ENCODE measurements at places on chromosomes 6 and 20.

DNA sequence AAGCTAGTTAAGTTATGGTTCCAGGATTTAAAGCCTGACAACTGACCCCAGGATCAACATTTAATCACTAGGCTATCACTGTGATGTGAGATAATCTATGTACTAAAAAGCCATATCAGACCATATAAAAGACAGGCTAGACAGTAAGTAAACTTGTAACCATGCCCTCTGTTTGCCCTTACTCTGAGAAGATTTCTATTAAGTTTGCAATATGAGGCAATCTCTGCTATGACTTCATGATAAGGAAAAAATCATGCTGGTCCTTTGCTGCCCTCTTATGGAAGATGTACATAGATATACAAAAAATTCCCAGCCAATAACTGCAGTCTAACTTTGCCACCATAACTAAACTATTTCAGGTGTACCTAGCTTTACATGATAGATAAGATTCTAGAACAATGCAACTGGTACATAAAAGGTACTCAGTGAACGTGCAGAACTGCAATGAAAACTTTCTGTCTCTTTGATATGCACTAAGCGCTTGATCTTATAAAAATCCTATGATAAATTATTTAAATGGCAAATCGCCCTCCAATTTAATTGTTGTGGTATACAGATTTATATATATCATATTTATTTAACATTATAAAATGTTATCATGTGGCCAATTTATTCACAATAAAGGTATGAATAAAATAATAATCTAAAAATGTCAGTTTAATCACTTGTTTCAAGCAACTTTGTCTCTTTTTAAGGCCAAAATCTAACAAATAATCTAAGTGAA lies 70.5 kb downstream of the FAM217A start:
- H3K27me3 ChIP-seq: no peaks in the 10 kb centered on the region
- H3K36me3 ChIP-seq: peaks cover 25% of the 10 kb centered on the region
- H3K4me3 ChIP-seq: no peak overlapping the region
- peaks cover 17% of the 10 kb centered on the region for H3K4me1 ChIP-seq

- H3K4me1 ChIP-seq: peaks cover 6% of the 10 kb centered on the region
- DNase-seq: peak; percentile 38
- no peaks in the 10 kb centered on the region for H3K27me3 ChIP-seq
- H3K36me3 ChIP-seq: no peaks in the 10 kb centered on the region
- no peak overlapping the region for H3K4me3 ChIP-seq
- H3K27ac ChIP-seq: peak overlapping the region; percentile 33
Observed at GRCh38 chr6:106591111-106591825, 38.0 kb downstream of the RTN4IP1 start.

- no peak overlapping the region for H3K27ac ChIP-seq
- no peak for DNase-seq
- H3K4me1 ChIP-seq: peaks cover 10% of the 10 kb centered on the region
- no peaks in the 10 kb centered on the region for H3K27me3 ChIP-seq
- no peak overlapping the region for H3K4me3 ChIP-seq
Observed at GRCh38 chr6:37175332-37176267, 5.6 kb downstream of the PIM1 start.

DNA sequence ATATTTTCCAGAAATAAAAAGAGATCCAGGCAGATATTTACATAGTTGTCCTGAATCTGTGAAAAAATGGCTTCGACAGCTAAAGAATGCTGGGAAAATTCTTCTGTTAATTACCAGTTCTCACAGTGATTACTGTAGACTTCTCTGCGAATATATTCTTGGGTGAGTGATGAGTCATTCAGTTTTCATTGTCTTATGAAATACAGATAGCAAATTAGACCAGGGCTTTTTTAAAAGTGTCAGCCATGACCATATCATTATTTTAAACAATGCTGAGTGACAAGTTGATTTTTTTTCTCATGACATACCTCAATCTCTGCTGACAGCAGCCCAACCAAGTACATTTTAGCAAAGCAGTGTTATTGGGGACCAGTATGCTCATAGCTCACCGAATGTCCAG lies 32.8 kb downstream of the TSPYL4 start:
- H3K27me3 ChIP-seq: no peaks in the 10 kb centered on the region
- DNase-seq: peak; percentile 44
- no peak overlapping the region for H3K27ac ChIP-seq

DNA sequence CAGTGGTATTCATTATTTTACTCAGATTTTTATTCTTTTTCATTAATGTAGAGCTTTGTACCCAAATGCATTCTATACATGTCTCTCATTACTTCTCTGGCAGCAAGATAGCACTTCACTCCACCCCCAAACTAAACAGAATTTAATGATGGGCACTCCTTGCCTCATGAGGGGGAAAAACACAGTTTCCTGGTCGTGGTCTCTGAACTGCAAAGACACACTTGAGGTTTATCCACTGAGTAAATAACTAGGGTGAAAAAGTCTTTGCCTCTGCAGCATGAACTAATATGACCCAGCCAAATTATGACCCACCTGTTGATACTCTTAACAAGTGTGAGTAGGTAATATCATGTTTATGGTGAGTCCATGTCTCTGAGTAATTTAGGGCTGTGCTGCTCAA lies 785.2 kb upstream of the FLRT3 start:
- H3K27me3 ChIP-seq: no peaks in the 10 kb centered on the region
- H3K4me3 ChIP-seq: no peak overlapping the region
- DNase-seq: no peak
- H3K4me1 ChIP-seq: peaks cover 5% of the 10 kb centered on the region
- no peaks in the 10 kb centered on the region for H3K36me3 ChIP-seq

- no peaks in the 10 kb centered on the region for H3K27me3 ChIP-seq
- no peak overlapping the region for H3K27ac ChIP-seq
- peaks cover 4% of the 10 kb centered on the region for H3K36me3 ChIP-seq
- no peak for DNase-seq
- no peak overlapping the region for H3K4me3 ChIP-seq
- peaks cover 6% of the 10 kb centered on the region for H3K4me1 ChIP-seq
Observed at GRCh38 chr6:129842881-129843409, 18.2 kb downstream of the TMEM244 start.

DNA sequence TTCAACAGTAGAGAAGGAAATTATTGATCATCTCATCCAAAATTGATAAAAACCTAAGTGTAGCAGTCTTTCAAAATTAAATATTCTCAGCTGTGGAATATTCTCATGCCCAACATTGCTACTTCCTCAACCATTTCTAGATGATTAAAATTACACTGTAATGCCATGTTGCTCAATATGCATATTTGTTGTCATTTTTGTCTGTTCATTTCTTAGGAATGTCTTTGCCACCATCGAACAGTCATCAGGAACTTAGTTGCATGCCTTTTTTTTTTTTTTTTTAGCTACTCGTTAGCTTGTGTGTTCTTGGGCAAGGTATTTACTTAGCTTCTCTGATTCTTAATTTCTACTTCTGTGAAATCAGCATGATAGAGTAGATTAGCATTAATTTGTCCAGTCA lies 188.6 kb downstream of the DTNBP1 start:
- peaks cover 31% of the 10 kb centered on the region for H3K36me3 ChIP-seq
- H3K27ac ChIP-seq: no peak overlapping the region
- H3K27me3 ChIP-seq: no peaks in the 10 kb centered on the region
- H3K4me3 ChIP-seq: no peak overlapping the region
- peaks cover 11% of the 10 kb centered on the region for H3K4me1 ChIP-seq

DNA sequence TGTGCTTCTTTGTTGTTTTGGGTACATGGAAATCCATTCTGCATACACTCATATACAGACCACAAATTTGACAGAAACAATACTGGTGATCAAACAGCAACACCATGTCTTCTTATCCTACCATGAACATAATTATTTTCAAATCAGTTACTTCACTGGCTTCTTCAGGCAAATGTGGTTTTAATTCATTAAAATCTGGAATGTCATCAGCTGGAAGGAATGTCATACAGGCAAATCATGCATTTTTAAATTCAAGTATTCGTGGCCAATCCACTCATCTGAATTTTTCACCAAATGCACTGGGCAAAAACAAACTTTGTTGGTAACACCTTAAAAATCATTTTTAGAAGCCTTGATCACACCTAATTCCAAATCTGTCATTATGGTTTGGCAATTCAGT lies 59.3 kb downstream of the KIF6 start:
- H3K27ac ChIP-seq: no peak overlapping the region
- no peaks in the 10 kb centered on the region for H3K27me3 ChIP-seq
- no peaks in the 10 kb centered on the region for H3K4me1 ChIP-seq
- no peak for DNase-seq
- no peak overlapping the region for H3K4me3 ChIP-seq

DNA sequence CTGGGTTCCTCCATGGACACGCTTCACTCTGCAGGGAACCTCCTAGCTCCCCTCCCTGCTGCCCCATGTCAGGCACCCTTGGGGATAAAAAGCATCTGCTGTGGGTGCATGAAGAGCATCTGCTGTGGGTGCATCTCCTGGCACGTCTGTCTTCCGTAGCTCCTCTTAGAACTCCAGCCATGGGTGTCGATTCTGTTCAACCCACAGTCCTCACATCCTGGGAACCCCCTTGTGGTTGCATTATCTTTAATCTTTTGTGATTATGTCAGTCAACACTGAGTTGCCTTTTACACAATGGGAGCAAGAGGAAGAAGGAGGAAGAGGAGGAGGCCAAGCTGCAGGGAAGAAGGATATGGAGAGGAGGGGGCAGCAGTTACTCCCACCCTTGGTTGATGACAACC lies 24.1 kb upstream of the CCR6 start:
- H3K27me3 ChIP-seq: no peaks in the 10 kb centered on the region
- DNase-seq: no peak
- no peak overlapping the region for H3K4me3 ChIP-seq
- H3K27ac ChIP-seq: no peak overlapping the region

- H3K4me3 ChIP-seq: no peak overlapping the region
- peaks cover 52% of the 10 kb centered on the region for H3K27me3 ChIP-seq
- H3K4me1 ChIP-seq: no peaks in the 10 kb centered on the region
- H3K36me3 ChIP-seq: no peaks in the 10 kb centered on the region
Observed at GRCh38 chr20:728256-728944, 39.9 kb downstream of the SLC52A3 start.

DNA sequence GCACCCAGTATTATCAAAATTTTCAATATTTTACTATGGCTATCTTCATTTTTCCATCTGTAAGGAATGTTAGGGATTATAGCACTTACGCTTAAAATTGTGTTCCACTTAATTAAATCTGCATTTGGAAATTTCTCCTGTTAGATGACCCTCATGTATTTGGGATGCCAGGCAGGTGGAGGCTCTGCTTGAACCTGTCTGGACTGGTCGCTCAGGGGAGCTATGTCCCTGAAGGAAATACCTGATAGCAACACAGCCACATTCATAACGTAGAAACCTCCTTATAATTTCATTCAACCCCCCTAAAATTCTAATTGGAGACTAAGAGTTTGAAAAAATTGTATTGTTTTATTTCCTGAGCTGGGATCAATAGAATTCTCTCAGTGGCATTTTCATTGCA lies 636.0 kb upstream of the MMS22L start:
- no peak overlapping the region for H3K27ac ChIP-seq
- no peak overlapping the region for H3K4me3 ChIP-seq
- H3K27me3 ChIP-seq: peaks cover 83% of the 10 kb centered on the region
- no peaks in the 10 kb centered on the region for H3K36me3 ChIP-seq
- DNase-seq: no peak

GRCh38 chr6:87244380-87244779 lies 78.0 kb upstream of the SMIM8 start:
- H3K27ac ChIP-seq: no peak overlapping the region
- peaks cover 39% of the 10 kb centered on the region for H3K36me3 ChIP-seq
- H3K4me3 ChIP-seq: no peak overlapping the region
- no peak for DNase-seq
- H3K4me1 ChIP-seq: no peaks in the 10 kb centered on the region
- H3K27me3 ChIP-seq: no peaks in the 10 kb centered on the region

DNA sequence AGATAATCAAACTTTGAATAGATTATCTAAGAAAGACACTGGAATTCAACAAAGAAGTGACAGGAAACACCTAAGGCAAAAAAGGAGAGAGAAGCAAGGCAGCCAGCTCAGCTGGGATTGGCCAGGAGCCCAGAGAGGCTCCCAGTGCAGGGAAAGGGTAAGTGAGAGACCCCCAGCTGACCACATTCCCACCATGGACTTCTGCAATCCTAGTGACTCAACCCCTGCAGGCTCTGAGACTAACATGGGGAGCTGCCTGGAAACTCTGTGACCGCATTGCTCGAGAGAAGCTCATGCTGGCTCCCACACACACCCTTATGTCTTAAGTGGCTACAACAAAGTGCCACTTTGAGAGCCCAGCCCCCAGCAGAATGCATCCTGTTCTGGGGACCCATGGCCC lies 215.1 kb downstream of the PACRG start:
- no peak overlapping the region for H3K27ac ChIP-seq
- no peak overlapping the region for H3K4me3 ChIP-seq

GRCh38 chr6:96626759-96627364 lies 63.9 kb downstream of the FHL5 start:
- no peak overlapping the region for H3K4me3 ChIP-seq
- H3K27me3 ChIP-seq: peaks cover 70% of the 10 kb centered on the region
- H3K36me3 ChIP-seq: no peaks in the 10 kb centered on the region
- peak; percentile 31 for DNase-seq

- no peaks in the 10 kb centered on the region for H3K4me1 ChIP-seq
- H3K4me3 ChIP-seq: no peak overlapping the region
- no peak overlapping the region for H3K27ac ChIP-seq
Observed at GRCh38 chr20:18676396-18676795, 88.5 kb downstream of the DTD1 start.
